ENCODE measurements at places on chromosomes 3 and 15. TPM values are rescaled to one million over a fixed set of nuclear protein-coding genes. Genes with fewer than 3 reads are reported as not detected.

GRCh38 chr3:12097971-12098370 lies 60.7 kb downstream of the TIMP4 start:
- no peak for DNase-seq

Gene PPARG
- 3.3 TPM for total RNA-seq

Gene GABRA5
- not detected for total RNA-seq

DNA sequence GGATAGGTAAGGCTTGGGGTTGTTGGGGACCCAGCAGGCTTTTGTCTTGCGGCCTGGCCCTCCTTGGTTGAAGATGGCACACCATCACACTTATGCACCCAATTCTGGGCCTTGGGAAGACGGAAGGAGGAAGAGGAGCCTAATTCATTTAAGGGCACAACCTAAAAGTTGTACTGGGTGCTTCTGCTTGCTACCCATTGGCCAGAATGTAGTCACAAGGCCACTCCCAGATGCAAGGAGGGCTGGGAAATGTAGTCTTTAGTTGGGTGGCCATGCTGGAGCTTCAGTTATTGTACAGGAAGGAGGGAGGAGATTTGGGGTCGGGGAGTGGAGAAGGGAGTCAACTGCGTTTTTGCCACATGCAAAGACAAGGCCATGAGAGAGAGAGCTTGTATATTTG lies 109.2 kb downstream of the TMEM266 start:
- no peak for DNase-seq

- DNase-seq: no peak
Observed at GRCh38 chr15:82737975-82738374, 28.3 kb upstream of the AP3B2 start.

DNA sequence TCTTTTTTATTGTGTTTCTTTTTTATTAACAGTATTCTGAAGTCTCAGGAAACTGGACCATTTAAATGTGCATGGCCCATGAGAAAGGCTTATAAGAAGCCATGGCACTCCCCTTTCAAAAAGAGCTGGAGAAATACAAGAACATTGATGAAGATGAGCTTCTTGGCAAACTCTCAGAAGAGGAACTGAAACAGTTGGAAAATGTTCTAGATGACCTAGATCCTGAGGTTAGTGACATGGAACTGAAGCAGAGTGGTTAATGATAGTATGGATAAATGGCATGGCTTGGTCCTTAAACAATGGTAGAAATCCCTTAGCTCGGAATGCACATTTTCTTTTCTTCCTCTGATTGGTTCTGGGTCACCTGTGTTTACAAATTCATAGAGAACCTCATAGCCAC lies 14.9 kb downstream of the TMOD2 start:
- no peak for DNase-seq

Gene PLA1A
- 0.82 TPM for total RNA-seq

Gene BFSP2
- total RNA-seq: not detected

Gene PLSCR2
- not detected for total RNA-seq

DNA sequence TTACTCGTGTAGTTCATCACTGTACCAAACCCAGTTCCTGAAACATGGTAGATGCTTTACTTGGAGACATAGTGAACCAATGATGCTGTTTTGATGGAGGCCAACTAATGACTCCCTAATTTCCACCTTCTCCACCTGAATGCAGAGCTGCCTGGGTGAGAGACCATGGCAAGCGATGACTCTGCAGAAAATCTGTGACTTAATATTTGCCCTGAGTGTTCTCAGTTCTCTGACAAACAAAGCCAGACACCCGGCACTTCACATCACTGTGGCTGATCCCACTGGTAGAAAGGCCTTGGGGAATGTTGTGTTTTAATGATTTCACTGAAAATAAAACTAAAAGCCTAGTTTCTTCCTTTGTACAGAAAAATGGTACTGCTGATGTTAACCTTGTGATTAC lies 39.5 kb upstream of the UBE3A start:
- DNase-seq: no peak

DNA sequence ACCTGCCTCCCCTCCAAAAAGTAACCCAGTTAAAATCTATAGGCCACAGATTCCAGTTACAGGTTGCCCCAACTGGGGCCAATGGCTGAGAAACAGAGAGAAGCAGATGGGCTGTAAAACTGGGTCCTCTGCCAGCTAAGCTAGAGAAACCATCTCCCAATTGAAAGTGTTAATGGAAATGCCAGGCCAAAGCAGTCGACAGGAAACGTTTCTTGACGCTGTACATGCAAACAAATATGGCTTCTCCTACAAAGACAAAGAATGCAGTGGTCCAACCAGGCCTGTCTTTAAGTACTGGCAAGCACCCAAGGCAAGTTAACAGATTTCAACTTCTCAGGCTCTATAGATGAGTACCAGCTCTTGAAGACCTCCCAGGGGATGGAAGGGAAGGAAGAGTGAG lies 71.3 kb downstream of the MAGI1 start:
- DNase-seq: no peak

DNA sequence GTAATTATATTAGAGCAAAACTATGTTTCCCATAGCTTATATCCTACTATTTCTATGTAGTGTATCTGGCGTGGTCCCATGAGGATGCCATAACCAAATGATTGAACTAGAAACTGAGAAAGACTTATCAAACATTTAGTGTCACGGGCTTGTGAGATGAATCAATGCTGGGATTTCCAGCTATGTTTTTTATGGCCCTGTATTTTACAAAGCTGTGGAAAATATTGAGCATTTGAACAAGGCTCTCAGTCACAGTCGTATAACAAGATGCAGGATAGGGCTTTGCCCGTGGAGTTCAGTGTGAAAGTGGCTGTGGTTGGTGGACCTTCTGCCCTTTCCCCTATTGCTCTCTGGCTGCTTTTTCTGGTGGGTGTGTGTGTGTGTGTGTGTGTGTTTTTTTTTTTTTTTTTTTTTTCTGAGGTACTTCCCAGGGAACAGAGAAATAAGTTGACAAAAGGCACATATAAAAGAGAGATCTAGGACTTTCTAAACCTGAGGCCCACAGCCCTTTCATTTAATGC lies 60.7 kb downstream of the CACNA1D start:
- DNase-seq: no peak

DNA sequence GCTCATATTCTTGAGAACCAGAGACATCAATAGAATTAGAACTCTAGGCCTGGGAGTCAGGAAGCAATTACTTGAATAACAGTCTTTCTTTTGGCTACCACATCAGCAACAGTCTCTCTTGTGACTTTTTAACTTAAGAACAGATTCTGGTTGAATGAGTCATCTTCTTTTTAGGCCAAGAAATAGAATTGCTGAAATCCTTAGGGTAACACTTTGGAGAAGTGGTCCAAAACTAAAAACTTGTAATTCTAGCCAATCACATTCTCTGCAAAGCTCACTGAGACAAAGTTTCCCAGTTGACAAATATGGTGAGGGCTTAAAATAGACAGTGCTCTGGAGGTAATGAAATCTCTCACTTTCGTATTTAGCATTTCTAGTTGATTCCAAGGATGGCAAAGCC lies 238.0 kb downstream of the SHOX2 start:
- no peak for DNase-seq

GRCh38 chr15:76313731-76314130 lies 2.5 kb upstream of the ETFA start:
- no peak for DNase-seq

Gene GASK1A
- not detected for total RNA-seq

DNA sequence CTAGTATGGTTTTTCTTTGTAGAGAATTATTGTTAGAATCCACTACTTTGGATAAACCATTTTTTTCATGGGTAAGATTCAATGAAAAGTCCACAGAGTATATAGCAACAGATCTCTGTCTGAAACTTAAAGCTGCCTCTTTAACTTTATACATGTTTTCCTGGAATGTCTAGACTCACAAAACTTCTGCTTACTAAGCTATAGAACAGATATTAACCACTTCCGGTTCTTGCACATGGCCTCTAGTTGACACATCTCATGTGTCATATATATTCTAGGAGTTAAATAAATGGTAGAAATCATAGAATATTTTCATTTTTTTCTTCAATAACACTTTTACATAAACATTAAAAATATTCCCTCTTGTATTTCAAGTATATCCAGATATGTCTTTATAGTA lies 1693.9 kb downstream of the SI start:
- DNase-seq: no peak

- DNase-seq: no peak
Observed at GRCh38 chr3:148598619-148599018, 99.1 kb upstream of the AGTR1 start.

- no peak for DNase-seq
Observed at GRCh38 chr3:100454677-100455076, 37.7 kb upstream of the TMEM45A start.

- no peak for DNase-seq
Observed at GRCh38 chr15:41928637-41929620, 35.1 kb upstream of the SPTBN5 start.

Gene RSRC1
- total RNA-seq: 20.2 TPM

DNA sequence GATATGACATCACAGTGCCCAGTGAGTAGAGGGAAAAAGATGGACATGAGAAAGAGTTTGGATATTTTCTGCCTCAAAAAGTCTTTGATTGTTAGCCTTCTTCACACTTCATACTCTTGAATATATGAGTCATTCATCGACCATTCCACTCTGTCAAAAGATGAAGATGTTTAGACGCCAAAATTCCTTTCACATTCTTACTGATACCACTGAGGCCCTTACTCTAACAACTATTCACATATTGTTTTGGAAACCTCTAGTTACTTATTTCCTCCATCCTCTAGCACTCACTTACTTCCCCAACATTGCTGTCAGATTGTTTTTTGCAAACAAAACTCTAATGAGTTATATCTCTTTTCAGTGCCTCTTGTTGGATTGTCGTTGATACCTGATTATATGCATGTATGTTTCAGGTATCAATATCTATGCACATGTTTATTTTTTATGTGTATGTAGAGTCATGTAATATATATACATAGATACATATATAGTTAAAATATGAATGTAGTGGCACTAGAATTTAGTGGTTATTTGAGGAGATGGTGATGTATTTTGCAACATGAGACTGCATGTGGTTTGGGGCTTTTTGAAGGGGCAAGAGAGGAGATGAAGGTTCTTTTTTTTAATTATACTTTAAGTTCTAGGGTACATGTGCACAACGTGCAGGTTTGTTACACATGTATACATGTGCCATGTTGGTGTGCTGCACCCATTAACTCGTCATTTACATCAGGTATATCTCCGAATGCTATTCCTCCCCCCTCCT lies 40.0 kb upstream of the OR5H6 start:
- no peak for DNase-seq
